Osteocyte (in vitro differentiated cells): ENCODE measurements at places on chromosomes 1 and 21. TPM values are rescaled to one million over a fixed set of nuclear protein-coding genes. Genes with fewer than 3 reads are reported as not detected.

DNA sequence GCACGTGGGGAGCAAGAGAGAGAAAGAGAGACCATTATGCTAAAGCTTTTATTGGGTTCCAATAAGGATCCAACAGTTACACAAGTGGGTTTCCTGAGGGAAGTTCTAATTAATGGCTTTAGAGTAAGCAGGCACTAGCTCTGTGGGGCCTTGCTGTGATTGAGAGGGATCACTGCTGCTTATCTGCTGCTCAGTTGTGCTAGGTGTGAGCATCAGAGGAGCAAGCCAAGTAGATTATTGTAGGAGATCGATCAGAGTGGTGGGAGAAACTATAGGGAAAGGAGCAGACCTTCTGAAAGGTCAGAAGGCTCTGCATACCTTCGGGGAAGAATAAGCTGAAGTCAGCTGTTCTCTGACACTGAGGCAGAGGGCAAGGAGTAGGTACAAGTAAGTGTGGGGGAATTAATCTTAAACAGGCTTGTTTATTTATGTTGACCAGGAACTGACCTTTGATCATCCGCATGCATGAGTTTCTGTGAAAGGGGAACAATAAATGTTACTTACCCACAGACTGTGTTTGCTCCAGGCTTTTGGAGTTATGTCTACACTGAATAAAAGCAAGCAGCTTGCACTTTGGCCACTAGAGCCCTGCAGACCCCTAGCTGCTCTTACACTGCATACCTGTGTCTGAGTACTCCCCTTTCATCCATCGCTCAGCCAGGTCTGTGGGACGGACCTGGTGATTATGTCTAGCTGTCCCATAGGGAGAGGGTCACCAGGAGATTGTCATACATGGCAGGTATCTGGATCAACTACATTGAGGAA, 89.7 kb downstream of the TNNI3K start:
- DNase-seq, result no peak

GRCh38 chr1:203797948-203798655, 2.7 kb downstream of the ZBED6 start:
- no peak for DNase-seq

- DNase-seq, result no peak
Measured at GRCh38 chr1:211724687-211725196, 49.3 kb upstream of the NEK2 start.

PYHIN1 gene
- not detected in 2 replicates for total RNA-seq

PADI2 gene
- total RNA-seq, result 111 TPM in 2 replicates

CRNN gene
- not detected in 2 replicates for total RNA-seq

NPL gene
- 4.0 and 4.2 TPM in 2 replicates for total RNA-seq
